Endothelial cell (in vitro differentiated cells): ENCODE measurements at places on chromosomes 16 and 17.

- no peak for DNase-seq
Measured at GRCh38 chr17:6940186-6940649, 55.6 kb upstream of the ALOX12 start.

- no peak for DNase-seq
Measured at GRCh38 chr17:77111934-77112296, 28.9 kb upstream of the SEC14L1 start.

DNA sequence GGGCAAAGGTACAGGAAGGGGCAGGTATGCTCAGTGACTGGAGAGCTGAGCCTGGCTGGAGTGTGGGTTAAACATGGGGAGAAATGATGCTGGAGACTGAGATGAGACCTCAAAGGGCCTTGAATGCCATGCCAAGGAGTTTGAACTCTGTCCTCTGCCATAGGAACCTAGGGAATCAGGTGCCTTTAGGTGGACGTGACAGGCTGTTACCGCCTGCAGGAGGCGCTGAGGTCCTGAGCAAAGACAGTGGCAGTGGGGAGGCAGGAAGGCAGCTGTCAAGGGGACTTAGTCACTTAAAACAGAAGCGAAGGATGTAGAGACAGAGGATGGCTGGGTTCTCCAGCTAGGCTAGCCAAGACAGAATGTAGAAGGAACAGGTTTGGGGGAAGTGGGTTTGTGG lies 9.1 kb downstream of the PSMB3 start:
- DNase-seq: peak; percentile 63

- DNase-seq: peak; percentile 66
Measured at GRCh38 chr17:76473541-76473985, 6.2 kb downstream of the AANAT start.
